ENCODE measurements at places on chromosomes 1 and 21.

GRCh38 chr1:170027760-170028159 is 46.7 kb downstream of the KIFAP3 start:
- no peak for DNase-seq

GRCh38 chr1:18977428-18977827 is 21.0 kb upstream of the IFFO2 start:
- DNase-seq: no peak

DNA sequence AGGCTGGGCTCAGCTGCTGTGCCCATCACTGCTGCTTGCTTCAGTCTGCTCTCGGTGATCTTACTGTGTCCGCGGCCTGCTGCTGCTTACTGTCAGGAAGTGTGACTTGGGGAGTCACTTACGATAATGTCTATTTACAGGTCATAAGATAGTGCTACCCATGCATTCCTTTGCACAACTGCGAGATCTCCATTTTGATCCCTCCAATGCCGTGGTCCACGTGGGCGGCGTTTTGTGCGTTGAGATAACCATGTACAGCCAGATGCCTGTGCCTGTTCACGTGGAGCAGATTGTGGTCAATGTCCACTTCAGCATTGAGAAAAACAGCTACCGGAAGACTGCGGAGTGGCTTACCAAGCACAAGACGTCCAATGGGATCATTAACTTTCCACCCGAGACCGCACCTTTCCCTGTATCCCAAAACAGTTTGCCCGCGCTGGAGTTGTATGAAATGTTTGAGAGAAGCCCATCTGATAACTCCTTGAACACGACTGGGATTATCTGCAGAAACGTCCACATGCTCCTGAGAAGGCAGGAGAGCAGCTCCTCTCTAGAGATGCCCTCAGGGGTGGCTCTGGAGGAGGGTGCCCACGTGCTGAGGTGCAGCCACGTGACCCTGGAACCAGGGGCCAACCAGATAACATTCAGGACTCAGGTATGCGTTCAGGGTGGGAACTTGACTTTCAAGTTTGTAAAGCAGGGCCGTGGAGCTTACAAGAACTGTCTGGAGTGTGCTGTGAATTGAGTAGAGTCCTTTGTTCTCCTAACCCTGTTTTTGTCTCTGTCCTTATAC is 24.4 kb upstream of the PWP2 start:
- DNase-seq: peak; percentile 40

DNA sequence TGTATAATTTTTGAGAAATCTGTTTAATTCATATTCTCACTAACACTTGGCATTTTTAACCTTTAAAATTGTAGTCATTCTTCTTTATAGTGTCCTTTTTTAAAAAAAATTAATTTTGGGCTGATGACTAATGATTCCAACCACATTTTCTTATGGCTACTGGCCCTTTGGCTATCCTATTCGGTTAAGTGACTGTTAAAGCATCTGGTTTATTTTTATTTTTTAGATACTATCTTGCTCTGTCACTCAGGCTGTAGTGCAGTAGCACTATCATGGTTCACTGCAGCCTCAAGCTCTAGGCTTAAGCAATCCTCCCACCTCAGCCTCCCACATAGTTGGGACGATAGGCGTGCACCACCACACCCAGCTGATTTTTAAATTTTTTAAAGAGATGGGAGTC is 723.2 kb upstream of the CXADR start:
- no peak for DNase-seq

- no peak for DNase-seq
Observed at GRCh38 chr21:24759348-24760075, 847.8 kb downstream of the MRPL39 start.

GRCh38 chr21:45267390-45267760 is 20.3 kb downstream of the POFUT2 start:
- no peak for DNase-seq

DNA sequence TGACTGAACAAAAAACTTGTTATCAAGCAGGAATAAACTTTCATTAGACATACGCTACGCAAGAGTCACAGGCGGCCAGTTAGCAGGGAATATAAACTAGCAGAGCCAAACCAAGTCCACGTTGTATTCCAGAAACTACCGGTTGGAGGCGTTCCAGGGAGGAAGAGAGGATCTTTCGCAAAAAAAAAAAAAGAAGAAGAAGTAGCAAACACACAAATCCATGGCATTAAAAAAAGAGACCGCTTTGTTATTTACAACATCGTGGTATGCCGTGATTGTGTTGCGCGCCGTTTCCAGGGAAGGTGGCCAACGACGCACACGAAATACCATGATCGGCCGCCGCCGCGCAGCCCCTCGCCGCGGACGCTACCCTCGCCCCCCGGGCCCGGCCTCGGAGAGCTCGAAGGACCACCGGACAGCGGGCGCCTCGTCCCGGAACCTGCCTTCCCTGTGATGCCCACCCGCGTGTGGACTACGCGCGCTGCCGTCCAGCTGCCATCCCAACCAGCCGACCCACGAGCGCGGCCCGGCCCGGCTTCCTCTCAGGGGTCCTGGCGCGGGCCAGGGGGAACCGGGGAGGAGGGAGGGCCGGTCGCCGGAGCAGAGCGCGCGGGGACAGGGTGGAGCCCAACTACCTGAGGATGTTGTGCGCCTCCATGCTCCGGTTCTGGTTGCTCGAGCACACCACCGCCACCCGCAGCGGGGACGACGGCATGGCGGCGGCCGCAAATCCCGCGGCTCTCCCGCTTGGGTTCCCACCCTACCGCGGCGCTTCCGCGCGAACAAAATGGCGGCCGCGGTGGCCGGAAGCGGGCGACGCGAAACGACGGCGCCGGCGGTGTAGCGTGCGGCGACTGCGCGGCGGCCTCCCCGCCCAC is 581 bp downstream of the SSU72 start:
- peak; percentile 74 for DNase-seq

DNA sequence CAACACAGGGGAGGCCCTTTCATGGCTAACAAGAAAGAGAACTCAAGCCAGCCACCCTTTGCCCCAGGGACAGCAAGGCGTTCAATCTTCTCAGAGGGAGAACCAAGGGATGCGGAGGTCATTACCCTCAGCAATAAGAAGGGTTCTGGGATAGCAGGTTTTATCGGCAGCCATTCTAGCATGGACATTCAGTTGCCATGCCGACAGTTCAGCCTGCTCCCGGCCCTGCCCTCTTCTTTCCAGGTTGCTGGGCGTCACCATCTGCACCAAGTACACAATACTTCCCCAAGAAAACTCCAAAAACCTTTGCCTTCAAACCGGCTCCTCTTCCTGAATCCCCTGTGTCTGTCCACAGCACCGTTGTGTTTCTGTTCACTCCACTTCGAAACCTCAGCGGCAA is 47.1 kb downstream of the SYT2 start:
- no peak for DNase-seq

- DNase-seq: peak; percentile 81
Observed at GRCh38 chr1:32773018-32773763, 44.0 kb downstream of the YARS1 start.

DNA sequence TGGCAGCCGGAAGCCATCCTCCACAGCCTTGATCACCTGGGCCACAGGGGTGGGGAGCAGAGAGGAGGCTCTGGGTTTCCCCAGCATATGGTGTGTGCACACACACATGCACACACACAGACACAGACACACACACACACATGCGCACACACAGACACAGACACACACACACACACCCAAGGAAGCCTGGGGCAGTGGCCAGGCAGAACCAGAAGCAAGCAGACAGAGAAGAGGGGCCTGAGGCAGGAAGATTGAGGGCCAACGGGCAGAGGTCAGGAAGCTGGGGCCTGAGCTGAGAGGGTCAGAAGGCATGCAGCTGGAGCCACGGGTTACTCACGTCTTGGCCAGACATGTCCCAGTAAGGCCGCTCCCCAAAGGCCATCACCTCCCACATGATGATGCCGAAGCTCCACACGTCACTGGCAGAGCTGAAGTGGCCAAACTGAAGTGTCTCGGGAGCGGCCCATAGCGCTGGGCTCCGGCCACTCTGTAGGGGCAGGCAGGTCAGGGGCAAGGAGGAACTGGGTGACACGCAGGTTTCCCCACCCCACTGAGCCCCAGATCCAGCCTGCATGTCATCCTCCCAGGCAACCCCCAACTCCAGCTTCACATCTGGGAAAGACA is 27.4 kb downstream of the CDCA8 start:
- no peak for DNase-seq

DNA sequence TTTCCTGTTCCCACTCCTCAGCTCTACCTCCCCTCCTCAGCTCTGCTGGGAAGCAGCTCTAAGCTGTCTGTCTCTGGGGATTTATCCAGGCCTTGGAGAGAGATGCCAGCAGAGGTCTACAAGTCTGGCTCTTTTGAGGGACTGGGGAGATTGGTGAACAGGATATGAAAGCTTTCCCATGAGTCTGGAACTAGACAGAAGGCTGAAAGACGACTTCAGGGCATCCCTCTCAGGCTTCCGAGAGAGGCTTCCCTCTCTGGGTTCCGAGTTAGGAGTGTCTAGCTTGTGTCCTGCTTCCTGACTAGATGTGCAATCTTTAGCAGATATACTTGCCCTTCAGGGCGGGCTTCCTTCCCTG is 733 bp downstream of the TMEM35B start:
- no peak for DNase-seq

DNA sequence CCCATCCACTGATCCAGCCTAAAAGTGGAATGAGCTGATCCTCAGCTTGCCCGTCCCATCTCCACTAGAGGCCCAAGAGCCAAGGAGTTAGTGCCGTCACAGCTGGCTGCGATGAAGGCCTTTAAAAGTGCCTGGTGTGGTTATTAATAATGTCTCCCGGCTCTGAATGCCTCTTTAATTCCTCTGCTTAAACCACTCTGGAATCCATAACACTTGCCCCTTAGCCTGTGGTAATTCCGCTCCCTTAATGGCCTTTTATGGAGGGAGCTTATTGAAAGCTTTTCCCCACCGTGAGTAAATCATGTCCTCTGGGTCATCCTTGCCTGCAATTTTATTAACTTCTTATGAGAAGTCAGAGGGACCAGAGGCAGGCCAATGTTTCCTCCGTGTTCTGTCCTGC is 55.4 kb downstream of the UBIAD1 start:
- no peak for DNase-seq

GRCh38 chr1:36306210-36306901 is at the start of gene SH3D21:
SH3D21 (plus strand) TSS chr1:36306368; CDS start chr1:36306421, 53 bp downstream.
- DNase-seq: peak; percentile 71

GRCh38 chr1:145898756-145899155 is 11.1 kb downstream of the ITGA10 start:
- no peak for DNase-seq

DNA sequence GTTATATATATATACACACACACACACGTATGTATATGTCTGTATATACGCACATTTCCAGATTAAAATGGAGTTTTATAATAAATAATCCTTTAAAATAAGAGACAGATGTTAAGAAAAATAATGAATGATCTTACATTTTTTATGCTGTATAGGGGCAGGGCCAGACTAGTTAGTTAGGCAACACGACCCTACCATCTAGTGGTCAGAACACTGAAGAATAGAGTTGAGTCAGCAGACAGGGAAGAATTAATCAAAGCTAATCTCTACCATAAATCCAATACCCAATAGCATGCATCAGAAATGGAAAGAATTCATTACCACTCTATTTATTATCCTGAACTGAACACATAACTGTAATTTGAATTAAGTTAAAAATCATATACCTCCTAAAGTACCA is 156.7 kb downstream of the BRINP3 start:
- no peak for DNase-seq

DNA sequence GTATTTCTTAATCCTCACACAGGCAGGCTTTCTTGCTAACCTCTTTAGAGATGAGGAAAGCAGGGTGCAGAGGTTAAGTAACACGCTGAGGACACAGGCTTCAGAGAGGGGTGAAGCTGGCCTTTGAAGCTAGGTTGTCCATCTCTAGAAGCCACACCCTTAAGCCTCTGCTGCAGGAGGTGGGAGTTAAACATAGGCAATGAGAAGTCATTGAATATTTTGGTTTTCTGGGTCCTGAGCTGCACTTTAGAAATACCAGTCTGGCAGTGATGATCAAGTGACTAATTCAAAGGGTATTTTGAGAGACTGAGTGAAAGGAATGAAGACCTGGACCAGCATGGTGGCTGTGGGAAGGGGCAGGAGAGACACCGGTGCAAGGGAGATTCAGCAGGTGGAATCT is 9.9 kb downstream of the KCNJ15 start:
- DNase-seq: no peak

DNA sequence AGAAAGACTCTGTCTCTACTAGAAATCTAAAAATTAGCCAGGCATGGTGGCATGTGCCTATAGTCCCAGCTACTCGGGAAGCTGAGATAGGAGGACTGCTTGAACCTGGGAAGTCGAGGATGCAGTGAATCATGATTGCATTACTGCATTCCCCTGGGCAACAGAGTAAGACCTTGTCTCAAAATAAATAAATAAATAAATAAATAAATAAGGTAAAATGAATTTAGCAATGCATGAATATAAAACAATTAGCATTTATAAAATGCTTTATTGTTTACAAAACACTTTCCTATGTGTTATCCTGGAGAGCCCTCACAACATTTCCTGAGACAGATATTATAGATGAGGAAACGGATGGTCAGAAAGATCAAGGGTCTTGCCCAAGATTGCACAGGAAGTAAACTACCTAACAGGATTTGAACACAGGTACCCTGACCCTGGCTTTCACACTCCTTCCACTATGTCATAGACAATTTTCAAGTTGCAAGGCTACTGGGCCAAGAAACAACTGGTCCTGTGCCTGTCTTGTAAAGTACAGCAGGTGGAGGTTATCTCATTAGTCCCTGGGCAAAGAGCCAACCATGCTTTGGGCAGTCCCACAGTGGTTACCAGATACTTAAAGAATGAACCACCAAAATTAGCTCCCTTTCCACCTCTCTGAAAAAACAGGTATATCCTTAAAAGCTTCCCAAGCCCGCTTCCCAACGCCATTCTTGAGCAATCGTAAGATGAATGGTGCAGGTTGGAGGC is 15.4 kb upstream of the VSIG8 start:
- DNase-seq: no peak

- DNase-seq: no peak
Observed at GRCh38 chr1:30270461-30270860, 452.9 kb downstream of the MATN1 start.

DNA sequence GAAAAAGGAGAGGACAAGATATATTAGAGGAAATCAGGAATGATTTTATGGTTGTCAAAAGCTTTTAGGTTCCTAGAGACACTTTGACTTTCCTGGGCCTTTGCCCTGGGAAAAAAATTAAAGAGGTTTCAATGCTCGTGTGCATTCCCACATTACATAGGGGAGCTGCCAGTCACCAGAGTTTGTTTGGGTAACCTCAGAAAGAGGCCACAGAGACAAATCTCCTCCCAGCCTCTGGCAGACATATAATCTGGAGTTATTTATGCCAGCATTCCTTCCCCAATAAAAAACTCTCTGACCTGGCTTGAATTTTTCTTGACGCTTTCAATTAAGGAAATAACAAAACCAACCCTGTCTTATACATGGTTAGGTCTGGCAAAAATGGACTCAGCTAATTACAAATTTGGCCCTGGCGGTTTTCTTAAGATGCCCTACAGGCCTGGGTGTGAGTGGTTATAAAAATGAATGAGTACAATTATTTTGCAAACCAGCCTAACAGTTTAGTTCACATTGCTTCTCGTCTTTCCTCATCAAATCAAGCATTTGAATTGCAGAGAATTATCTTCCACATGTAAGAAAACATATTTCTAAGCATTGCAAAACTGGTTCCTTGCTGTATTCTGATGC is 63.7 kb downstream of the WLS start:
- DNase-seq: no peak

GRCh38 chr1:53543778-53544695 is 84.8 kb downstream of the DMRTB1 start:
- DNase-seq: no peak

Data from activated CD4-positive, alpha-beta T cell treated with anti-CD3 and anti-CD28 coated beads, Interleukin-10, Interleukin-2, amounts not matched to agents 100 ng/mL and 50 ng/mL, durations not matched to agents 16 hours and 8 hours (primary cell).